ENCODE measurements at places on chromosomes 16 and 17.

GRCh38 chr16:57486858-57487834 lies 853 bp upstream of the DOK4 start:
- DNase-seq = no peak

- no peak for DNase-seq
Measured at GRCh38 chr17:68603027-68603426, 1.9 kb upstream of the FAM20A start.

GRCh38 chr16:19382887-19383816 lies 34.5 kb upstream of the TMC5 start:
- DNase-seq = no peak

DNA sequence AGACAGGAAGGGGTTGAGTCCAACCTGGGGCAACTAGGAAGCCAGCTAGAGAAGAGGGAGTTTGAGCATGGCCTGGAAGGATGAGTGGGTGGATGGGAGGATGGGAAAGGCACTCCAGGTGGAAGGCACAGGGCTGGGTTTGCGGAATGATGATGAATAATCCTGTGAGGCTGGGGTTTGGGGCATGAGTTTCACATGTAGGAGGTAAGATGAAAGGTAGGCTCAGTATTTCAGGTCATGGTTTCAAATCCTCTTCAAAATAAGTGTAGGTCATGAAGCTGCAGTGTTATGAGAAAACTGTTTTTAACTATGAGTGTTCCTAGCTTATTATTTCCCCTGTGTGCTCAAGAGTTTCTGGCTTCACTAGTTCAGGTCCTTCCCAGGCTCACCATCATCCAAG lies 130.3 kb downstream of the SKAP1 start:
- DNase-seq = no peak

GRCh38 chr17:62782730-62783270 lies 25.3 kb downstream of the MARCHF10 start:
- DNase-seq = no peak

DNA sequence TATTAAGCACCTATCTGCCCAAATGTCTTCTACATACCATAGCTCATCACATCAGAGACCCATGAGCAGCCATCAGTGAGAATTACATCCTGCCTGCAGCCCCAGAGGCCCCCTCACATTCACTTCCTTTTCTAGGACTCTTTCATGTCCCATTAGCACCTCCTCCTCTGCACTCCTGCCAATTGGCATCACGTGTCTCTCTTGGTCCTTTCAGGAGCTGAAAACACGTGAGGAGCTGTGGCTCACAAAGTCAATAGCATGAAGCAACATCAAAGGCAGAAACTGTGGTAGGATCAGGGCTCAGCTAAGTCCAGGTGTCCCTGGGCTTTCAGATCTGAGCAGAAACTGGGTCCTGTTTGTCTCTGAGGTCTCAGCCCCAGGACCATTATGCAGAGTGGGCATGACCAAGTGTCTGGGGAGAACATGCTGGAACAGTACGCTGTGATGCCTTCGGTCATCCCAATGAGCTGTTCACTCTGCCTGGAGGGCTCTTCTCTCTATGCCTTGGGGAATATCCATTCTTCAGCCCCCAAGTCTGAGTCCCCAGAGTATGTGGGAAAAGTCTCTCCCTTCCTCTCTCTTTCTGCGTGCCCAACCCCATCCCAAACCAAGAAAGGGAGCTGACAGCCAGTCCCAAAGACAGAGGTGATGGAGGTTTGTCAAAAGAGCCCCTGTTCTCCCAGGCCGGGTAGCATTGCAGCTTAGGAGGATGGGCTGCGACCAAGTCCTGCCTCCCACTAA lies 457.0 kb upstream of the CDH5 start:
- DNase-seq = no peak

Data from activated naive CD8-positive, alpha-beta T cell treated with anti-CD3 and anti-CD28 coated beads for 36 hours (primary cell).